ENCODE measurements at places on chromosomes 6 and 20.
A peak's percentile ranks its signal among the peaks of the same experiment; 100 is the strongest.

- DNase-seq: no peak
These were observed 118.1 kb downstream of the FAM120B start for GRCh38 chr6:170424604-170425126.

DNA sequence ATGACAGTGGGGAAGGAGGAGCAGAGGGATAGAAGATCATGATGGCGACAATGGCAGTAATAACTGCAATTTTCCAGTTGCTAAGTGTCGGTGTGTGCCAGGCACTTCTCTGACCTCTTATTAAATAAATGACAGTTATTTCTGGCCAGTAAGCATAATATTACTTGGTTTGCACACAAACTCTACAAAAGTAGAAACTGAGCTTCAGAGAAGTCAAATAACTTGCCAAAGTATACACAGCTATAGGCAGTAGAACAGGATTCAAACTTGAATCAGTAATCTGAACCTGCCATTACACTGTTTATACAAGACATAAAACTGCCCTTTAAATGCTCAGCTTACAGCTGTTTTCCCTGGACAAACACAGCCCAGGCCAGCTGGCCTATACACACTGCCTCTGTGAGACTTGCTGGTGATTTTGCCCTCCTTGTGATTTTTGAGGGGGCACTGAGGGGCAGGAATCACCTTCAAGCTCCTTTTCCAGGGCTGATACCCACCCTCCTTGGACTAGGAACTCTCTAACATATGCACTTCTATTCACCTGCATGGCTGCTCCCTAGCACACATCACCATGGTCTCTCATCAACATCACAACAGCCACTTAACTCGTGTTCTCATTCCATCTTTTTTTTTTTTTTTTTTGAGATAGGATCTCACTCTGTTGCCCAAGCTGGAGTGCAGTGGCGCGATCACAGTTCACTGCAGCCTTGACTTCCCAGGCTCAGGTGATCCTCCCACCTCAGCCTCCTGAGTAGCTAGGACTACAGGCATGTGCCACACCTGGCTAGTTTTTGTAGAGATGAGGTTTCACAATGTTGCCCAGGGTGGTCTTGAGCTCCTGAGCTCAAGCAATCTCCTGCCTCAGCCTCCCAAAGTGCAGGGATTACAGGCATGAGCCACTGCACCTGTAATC lies 63.6 kb downstream of the SLC23A2 start:
- DNase-seq: no peak

- peak; percentile 36 for DNase-seq
These were observed 292.3 kb downstream of the RFPL4B start for GRCh38 chr6:112639391-112639831.

DNA sequence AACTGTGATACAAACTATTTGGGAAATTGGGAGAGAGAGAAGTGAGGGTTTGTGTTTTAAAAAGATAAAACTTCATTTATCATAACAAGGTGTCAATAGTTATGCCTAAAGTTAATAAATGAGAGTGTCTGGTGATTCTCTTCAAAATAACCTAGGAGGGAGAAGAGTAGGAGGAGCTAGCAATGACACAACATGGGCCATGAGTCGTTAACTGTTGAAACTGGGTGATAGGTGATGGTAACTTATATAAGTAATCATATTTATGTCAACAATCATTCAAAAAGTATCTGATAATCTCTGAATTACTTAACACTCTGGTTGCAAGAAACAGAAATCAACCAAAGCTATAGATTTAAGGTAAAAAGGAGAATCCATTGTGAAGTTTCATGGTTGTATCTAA lies 46.8 kb upstream of the INSM1 start:
- no peak for DNase-seq

- no peak for DNase-seq
These were observed 17.5 kb downstream of the TGM3 start for GRCh38 chr20:2313316-2313715.
